Large intestine (tissue), 12 donors: ENCODE measurements at places on chromosomes 2 and 18. TPM values are rescaled to one million over a fixed set of nuclear protein-coding genes. Genes with fewer than 3 reads are reported as not detected.

The SERPINB11 gene
- not detected for polyA plus RNA-seq

The FBXO15 gene
- polyA plus RNA-seq = 0.73 TPM

DNA sequence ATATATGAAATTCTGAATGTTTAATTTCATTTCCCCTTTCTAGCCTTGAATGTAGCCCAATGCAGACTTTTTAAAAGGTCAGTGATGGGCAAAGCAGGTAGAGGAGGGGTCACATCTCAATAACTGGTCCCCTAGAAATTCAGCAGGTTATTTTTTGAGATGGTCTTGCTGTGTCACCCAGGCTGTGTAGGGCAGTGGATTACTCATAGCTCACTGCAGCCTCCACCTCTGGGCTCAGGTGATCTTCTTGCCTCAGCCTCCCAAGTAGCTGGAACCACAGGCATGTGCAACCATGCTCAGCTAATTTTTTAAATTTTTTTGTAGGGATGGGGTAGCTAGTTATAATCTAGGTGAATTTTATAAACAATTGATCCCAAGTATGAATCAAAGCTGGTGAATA lies 8.8 kb downstream of the IAH1 start:
- H3K4me1 ChIP-seq = no peaks in the 10 kb centered on the region
- peaks cover 85% of the 10 kb centered on the region for H3K36me3 ChIP-seq
- DNase-seq = no peak
- H3K4me3 ChIP-seq = no peak overlapping the region
- no peaks in the 10 kb centered on the region for H3K27me3 ChIP-seq

GRCh38 chr2:17718689-17719088 lies 34.9 kb downstream of the SMC6 start:
- no peaks in the 10 kb centered on the region for H3K27me3 ChIP-seq
- H3K36me3 ChIP-seq = peaks cover 46% of the 10 kb centered on the region
- H3K4me3 ChIP-seq = no peak overlapping the region

- H3K27ac ChIP-seq = peak overlapping the region; percentile 42
- DNase-seq = no peak
- H3K27me3 ChIP-seq = no peaks in the 10 kb centered on the region
- H3K4me1 ChIP-seq = peaks cover 27% of the 10 kb centered on the region
These were observed 105.6 kb upstream of the STK17B start for GRCh38 chr2:196277002-196277401.

- H3K4me3 ChIP-seq = no peak overlapping the region
- H3K27ac ChIP-seq = no peak overlapping the region
- H3K27me3 ChIP-seq = no peaks in the 10 kb centered on the region
- no peaks in the 10 kb centered on the region for H3K4me1 ChIP-seq
- no peak for DNase-seq
These were observed 107.1 kb upstream of the TCF4 start for GRCh38 chr18:55695091-55695490.

DNA sequence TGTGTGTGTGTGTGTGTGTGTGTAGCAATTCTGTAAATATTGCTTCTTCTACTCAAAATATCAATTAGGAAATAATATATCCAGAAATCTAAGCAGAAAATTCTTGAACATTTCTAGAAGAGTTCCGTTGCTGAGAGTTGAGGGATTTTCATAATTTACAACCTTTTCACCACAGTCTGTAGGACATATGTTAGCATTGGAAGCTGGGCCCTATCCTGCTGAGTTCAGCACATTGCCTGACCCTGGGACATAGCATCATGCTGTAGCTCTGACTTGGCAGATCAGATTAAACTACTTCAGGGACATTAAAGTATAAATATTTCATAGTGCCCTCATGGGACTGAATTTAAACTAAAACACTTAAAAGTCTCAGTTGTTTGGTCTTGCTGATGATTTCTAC lies 129.2 kb upstream of the KCNH7 start:
- no peak overlapping the region for H3K4me3 ChIP-seq
- DNase-seq = no peak
- no peaks in the 10 kb centered on the region for H3K27me3 ChIP-seq
- no peaks in the 10 kb centered on the region for H3K4me1 ChIP-seq
- H3K36me3 ChIP-seq = no peaks in the 10 kb centered on the region

- no peaks in the 10 kb centered on the region for H3K27me3 ChIP-seq
- no peaks in the 10 kb centered on the region for H3K36me3 ChIP-seq
- H3K4me3 ChIP-seq = no peak overlapping the region
- peaks cover 9% of the 10 kb centered on the region for H3K4me1 ChIP-seq
- H3K27ac ChIP-seq = no peak overlapping the region
These were observed 6.0 kb upstream of the FAM117B start for GRCh38 chr2:202628646-202629198.
